Left hindlimb (tissue), 1 donor: ENCODE measurements at places on chromosomes 16 and 17.
A peak's percentile ranks its signal among the peaks of the same experiment; 100 is the strongest.

- peak; percentile 44 for DNase-seq
Observed at GRCh38 chr16:11914210-11915113, 1.3 kb downstream of the GSPT1 start.

- DNase-seq = no peak
Observed at GRCh38 chr16:269061-269796, 6.5 kb downstream of the RGS11 start.

DNA sequence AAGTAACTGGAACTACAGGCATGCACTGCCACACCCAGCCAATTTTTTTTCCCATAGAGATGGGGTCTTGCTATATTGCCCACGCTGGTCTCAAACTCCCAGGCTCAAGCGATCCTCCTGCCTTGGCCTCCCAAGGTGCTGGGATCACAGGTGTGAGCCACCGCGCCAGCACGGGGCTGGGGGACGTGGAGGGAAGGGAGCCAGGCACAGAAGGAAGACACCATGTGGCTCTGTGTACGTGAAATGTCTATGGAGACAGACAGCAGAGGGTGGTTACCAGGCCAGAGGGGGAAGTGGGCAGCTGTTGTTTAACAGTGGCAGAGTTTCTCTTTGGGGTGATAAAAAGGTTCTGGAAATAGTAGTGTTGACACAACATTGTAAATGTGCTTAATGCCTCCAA is 4.6 kb upstream of the PIEZO1 start:
- no peak for DNase-seq

DNA sequence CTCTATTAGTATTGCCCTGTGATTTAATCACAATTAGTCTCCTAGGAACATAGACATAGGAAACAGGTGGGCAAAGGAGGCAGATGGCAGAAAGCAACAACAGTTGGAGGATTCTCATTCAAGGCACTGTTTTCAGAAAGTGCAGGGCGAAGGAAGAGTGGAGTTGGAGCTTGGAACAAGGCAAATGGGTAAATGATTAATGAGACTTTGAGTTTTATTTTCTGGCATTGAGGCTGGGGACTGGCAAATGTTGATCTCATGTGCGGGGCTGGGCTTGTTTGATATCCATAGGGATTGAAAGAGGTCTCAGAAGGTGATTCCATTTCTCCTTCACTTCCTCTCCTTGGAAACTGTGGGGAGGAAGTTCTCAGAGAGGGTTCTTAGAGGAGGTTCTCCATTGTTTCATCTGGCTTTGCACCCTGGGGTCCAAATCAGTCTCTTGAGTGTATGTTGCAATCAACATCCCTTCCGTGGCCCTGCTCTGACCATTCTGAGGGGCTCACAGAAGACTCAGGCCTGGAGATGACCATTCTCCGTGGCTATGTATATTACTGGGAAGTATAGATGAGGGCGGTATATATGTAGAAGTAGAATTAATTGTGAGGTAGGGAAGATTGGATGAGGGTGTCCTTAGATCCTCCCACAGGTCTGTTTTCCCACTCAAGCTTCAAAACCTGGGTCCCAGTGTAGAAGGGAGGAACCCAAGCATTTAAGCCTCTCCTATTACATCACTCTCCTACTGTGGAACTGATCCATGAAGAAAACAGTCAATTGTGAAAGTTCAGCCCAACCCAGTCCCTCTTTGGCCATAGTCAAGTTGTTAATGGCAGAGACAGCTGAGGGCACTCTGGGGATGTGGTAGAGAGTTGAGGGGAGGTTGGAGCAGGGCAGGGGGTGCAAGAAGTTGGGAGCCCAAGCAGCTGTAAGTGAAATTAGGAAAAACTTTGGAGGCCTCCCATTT is 36.5 kb upstream of the SRSF1 start:
- no peak for DNase-seq

DNA sequence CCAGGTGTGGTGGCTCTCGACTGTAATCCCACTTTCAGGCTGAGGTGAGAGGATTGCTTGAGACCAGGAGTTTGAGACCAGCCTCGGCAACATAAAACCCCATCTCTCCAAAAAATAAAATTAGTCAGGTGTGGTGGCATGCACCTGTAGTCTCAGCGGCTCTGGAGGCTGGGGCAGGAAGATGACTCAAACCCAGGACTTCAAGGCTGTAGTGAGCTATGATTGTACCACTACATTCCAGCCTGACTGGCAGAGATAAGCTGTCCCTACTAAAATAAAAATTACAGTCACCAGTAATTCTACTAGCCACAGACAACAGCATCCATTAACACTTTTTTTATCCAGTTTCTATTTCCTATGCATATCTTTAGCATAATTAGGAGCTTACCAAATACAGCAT is 176.3 kb downstream of the CPPED1 start:
- DNase-seq = no peak
